NCI-H2107 (cell line): ENCODE measurements at places on chromosomes 16 and 17.
A peak's percentile ranks its signal among the peaks of the same experiment; 100 is the strongest.

DNA sequence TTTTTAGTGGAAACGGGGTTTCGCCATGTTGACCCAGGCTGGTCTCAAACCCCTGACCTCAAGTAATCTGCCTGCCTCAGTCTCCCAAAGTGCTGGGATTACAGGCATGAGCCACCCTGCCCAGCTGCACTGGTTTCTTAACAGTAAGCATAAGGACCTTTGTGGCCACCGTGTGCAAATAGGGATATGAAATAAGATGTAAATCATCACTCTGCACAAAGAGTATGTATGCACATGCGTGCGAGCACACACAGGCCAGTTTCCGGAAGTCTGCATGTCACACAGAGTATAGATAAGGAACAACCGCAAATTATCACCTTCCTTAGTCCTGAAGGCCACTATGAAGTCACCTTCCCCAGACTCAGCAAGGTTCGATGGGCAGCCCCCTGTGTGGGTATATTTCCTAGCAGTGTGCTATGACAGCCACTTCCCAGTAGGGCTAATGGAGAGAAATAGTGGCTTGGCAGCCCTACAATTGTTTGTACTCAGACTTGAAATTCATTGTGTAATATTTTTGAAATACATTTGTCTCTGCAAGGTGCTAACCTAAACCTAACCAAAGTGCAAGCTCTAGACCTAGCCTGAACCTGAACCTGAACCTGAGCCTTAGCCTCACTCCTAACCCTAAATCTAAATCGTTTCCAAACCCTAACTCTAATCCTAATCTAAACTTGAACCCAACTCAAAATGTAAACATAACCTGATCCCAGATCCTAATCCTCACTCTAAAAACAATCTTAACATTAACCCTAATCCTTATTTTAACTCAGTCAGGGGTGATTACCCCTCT lies 48.4 kb upstream of the SKAP1 start:
- no peak for DNase-seq

DNA sequence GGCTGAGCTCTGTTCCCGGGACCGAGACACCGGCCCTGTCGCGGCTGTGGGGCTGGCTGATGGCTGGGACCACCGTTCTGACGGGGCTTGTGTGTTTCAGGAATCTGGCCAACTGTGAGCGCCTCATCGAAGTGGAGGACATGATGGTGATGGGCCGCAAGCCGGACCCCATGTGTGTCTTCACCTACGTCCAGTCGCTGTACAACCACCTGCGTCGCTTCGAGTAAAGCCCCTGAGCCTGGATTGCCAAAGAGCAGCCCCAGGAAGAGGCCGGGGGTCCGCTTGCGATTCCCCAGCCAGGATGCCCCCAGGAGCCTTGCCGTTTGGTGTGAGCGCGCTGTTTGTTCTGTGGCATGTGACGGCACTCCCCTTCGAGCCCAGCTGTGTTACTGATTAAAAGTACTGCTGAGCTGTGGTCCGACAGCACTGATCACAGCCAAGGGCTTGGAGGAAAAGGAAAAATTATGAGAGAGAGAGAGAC lies 23.0 kb downstream of the SMTNL2 start:
- no peak for DNase-seq

DNA sequence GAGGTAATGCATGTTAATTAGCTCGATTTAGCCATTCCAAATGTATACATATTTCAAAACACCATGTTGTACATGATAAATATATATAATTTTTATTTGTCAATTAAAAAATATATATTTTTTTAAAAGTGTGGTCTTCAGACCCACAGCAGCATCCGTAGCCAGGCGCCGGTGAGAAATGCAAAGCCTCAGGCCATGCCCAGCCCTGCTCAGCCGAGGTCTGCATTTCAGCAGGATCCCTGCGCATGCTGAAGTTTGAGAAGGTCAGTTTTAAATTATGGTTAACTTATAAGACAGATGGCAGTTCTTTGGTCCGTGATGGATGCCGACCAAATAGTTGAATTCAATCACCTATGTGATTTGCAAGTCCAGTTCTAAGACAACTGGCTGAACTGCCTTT lies 28.0 kb upstream of the TBX2 start:
- DNase-seq, result no peak

DNA sequence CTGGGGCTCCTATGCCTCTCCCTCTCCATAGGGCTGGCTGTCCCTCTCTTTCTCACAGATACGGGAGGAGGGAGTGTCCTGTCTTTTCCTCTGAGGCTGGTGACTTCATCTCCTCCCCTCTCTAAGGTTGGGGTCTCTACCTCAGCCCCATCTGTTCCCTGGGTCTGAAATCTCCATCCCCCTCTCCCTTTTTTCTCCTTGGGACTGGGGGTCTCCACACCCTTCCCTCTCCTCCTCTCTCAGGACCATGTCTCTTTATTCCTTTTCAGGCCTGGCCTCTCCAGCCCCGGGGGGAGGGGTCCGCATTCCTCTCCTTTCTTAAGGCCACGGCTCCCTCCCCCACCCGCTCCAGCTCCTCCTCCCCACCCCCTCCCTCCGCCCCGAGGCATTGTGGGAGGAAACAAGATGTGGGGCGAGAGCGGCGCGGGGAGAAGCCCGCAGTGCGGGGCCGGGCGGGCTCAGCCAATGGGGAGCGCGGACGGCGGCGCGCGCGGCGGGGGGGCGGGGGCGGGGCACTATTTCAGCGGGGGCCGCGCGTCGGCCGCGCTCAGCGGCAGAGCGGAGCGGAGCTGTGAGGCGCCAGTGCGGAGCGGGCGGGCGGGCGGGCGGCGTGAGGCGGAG lies at the start of gene DYNLL2:
DYNLL2 (plus strand) TSS at position 550 of the 621 bp plus-strand sequence. CDS start 3,672 bp downstream, outside the sequence.
- peak; percentile 80 for DNase-seq

DNA sequence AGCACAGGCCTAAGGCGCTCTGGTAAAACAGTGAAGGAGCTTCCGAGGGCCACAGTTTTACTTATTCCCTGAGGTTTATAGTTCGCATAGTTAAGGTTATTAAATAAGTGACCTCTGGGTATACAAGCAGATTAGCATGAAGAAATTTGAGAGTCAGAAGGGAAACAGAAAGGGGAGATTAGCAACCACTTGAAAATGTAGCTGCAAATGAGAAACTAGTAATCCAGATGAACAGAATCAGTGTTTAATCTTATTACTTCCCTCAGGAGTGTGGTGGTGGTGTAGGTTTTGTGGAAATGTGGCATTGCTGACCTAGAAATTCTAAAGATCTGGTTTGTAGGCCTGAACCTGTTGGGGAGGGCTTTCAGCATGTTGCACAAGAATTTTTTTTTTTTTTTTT lies 130.4 kb downstream of the CCDC182 start:
- DNase-seq, result no peak

GRCh38 chr16:82892324-82892723 lies 265.6 kb downstream of the CDH13 start:
- no peak for DNase-seq

GRCh38 chr17:44086364-44087311 lies 16.1 kb downstream of the G6PC3 start:
- no peak for DNase-seq

DNA sequence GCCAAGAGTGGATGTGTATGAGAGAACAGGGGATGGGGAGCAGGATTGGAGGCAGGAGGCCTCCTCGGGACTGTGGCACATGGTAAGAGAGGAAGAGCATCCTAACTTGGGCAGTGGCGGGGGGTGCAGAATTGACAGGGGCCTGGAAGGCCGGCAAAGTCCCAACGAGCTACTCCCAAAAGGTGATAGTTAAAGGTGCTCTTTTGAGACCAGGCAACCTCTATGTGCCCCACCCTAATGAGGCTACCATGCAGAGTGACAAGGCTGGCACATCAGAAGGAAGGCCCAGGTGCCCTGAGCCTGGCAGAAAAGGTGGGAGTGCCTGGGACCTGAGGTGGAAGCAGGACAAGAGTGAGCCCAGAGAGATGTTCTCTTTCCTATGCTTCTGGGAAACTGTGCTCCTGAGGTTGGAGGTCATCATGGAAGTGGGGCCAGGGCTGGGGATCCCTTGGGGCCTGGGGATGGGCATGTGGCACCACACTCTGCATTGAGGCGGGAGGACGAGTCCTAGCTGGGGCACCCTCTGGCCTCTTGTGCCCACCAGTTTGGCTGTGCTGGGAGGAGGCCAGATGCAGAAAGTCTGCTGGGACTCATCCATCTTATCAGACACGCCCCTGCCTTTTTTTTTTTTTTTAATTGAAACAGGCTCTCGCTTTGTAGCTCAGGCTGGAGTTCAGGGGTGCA lies 5.9 kb downstream of the RAB11FIP4 start:
- DNase-seq, result no peak

DNA sequence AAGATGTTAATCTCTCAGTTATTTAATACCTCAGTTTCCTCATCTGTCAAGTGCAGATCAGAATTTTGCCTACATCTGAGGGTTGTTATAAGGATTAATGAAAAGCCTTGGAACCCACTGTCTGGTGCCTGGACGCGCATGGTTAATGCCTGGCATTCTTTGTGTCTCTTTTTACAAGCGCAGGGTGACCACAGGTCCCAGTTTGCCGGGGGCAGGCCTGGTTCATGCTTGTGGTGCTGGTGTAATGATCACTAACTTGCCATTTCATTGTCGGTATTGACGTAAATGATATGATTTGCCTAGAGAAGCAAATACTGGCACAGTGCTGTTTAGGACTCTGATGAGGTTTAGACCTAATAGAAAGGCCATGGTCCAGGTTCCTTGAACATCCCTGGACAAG lies 23.1 kb downstream of the MRC2 start:
- DNase-seq, result no peak

- no peak for DNase-seq
These were observed 3.5 kb downstream of the ATP2A3 start for GRCh38 chr17:3960764-3961163.

GRCh38 chr17:43683928-43684653 lies 22.4 kb upstream of the MEOX1 start:
- no peak for DNase-seq

DNA sequence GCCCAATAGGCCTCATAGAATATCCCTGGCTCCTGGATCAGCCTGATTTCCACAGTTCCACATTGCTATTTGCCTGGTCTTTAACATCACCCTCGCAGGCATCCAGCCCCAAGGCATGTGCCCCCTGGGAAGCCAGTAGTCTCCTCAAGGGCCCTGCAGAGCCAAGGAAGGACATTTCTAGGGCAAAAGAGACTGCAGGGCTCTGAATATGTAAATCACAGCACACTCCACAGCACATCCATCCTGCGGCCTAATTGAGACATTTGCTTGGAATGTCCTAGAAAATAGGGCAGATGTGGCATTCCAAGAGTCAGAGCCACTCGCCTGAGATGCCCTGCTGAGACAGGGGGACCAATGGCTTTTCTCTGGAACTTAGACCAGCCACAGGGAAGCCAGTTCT lies 11.4 kb upstream of the C16orf78 start:
- no peak for DNase-seq

DNA sequence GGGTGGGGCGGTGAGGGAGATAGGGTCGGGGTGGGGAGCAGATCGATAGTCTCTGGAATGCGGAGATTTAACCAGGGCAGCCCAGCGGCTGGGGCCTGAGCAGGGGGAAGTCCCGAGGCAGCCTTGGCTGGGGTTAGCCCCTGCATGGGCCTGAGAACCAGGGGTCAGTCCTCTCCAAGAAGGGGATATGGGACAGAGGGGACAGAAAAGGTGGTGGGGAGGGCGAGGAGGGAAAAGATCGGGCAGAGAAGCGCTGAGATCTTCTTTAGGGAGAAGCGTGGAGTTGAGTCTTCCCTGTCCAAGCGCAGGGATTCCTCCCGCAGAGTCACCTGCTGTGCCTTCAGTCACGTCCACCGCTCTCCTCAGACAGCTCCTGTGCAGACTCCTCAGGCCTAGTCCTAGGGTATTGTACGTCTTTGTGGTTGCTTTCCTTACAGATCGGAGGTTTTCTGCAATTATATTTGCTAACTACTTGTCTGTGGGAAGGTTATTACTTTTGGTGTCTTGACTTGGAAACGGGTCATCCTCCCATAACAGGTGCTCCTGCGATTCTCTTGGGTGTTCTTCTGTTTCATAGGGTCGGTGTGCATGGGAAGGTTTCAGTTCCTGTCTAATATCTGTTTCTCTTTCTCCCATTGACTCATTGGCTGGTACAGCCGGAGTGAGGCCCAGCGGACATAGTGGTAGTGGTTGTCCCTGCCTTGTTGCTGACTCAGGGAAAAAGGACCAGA lies 952 bp downstream of the CD300A start:
- DNase-seq, result no peak

DNA sequence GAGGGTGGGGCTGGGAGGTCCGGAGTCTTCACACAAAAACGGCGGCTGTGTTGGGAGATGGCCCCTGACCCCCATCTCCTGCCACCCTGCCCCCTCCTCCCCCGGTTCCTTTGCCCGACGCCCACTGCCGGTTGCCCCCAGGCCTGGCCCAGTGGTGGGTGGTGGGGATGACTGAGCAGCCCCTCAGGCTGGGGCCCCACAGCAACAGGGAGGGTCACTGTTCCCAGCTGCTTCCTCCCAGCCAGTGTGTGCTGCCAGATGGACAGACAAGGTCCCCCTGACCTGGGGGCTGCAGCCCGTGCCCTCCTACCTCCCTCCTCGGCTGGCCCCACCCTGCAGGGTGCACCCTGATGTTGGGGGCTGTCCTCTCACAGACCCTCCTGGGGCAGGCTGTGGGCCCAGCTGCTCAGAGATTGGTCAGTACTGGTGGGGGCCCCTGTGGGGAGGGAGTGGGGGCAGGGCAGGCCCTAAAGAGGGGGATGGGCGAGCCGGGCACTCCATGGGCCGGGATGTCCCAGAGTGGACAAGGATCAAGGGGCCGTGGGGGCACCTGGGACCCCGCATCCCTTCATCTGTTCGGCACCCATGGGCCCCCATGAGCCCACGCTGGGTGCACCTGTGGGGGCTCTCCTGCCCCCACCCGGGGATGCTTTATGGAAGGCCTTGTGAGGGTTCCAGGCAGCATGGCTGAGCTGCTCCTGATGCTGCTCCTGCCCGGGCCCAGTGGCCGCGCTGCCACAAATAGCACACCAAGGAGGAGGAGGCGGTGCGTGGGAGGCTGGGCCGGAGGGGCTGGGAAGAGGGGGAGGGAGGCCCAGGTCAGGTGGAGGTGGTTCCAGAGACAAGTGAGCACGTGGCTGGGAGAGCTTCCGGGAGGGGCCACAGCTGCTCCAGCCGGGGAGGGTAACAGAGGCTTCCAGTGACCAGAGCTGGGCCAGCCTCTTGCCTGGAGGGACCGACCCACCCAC lies 5.1 kb downstream of the C1QTNF8 start:
- DNase-seq, result no peak

DNA sequence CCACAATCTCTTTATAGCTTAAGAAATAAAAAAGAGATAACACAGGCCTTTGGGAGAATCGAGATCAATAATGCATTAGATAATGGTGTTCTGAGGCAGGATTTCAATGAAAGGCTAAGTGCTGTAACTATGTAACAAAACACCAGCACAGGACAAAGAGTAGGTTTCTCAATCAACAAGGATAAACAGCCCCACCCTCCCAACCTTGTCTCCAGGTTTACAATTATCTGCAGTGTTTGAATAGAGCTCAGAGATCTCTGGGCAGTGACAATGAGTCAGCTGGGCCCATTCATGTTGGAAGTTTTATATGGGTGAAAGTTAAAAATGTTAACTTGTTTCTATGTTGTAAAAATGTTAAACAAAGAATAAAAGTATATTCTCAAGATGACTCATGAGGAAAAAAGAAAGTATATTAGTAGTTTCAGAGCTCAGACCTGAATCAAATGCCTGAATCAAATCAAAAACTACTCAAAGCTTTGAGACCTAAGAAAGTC lies 17.0 kb upstream of the KRT20 start:
- DNase-seq, result peak; percentile 60
